Hematopoietic multipotent progenitor cell treated with erythropoietin and hydrocortisone succinate and interleukin-3 and kit ligand, for 8 days (in vitro differentiated cells): ENCODE measurements at places on chromosomes 1 and 21.

DNA sequence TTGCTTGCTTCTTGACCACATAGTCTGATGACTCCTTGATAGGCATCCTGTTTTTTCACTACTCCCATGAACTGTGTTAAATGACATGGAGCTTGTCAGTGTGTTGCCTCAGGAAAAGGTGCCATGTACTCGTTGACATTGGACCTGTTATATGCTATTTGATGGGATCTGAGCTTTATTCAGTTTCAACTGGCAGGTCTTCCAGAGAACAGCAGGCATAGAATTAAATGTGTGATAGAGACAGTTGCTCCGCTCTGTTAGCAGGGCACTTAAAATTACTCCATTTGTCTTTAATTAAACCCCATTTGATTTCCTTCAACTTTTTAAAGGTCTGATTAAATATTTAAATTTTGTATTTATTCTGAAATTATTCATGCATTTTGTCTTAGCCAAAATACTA, 189.7 kb upstream of the ADGRL4 start:
- DNase-seq: no peak

- DNase-seq: no peak
Measured at GRCh38 chr1:89563957-89564604, 39.5 kb downstream of the LRRC8B start.

GRCh38 chr1:7462617-7463016, 308.5 kb upstream of the VAMP3 start:
- no peak for DNase-seq

DNA sequence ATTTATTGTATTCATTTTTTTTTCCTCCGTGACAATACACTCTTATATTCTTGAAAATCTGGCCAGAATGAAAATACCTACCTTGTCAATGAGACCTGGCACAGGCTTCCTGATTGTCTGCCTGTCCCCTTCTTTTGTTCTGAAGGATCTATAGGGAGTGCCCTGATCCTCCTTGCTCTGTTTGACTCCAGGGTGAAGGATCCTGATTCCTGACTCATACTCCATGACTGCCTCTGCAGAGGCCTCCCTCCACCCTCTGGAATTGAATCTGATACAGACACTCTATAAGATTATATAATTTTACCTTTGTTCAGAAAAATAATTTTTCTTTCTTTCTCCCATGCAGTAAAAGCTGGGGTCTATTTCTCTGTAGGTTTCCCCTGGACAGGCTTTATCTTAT, 116.2 kb downstream of the HMCN1 start:
- DNase-seq: no peak

DNA sequence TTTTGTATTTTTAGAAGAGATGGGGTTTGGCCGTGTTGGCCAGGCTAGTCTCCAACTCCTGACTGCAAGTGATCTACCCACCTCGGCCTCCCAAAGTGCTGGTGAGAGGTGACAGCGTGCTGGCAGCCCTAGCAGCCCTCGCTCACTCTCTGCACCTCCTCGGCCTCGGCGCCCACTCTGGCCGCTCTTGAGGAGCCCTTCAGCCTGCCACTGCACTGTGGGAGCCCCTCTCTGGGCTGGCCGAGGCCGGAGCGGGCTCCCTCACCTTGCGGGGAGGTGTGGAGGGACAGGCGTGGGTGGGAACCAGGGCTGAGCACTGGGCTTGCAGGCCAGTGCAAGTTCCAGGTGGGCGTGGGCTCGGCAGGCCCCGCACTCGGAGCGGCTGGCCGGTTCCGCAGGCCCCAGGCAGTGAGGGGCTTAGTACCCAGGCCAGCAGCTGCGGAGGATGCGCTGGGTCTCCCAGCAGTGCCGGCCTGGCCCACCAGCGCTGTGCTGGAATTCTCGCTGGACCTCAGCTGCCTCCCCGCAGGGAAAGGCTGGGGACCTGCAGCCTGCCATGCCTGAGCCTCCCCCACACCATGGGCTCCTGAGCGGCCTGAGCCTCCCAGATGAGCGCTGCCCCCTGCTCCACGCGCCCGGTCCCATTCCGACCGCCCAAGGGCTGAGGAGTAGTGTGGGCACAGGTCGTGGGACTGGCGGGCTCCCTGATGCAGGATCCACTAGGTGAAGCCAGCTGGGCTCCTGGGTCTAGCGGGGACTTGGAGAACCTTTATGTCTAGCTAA, 3.4 kb upstream of the LBR start:
- no peak for DNase-seq

GRCh38 chr1:115373305-115373704, 35.3 kb upstream of the NGF start:
- no peak for DNase-seq

- DNase-seq: no peak
Measured at GRCh38 chr1:181179987-181180365, 91.5 kb downstream of the IER5 start.

DNA sequence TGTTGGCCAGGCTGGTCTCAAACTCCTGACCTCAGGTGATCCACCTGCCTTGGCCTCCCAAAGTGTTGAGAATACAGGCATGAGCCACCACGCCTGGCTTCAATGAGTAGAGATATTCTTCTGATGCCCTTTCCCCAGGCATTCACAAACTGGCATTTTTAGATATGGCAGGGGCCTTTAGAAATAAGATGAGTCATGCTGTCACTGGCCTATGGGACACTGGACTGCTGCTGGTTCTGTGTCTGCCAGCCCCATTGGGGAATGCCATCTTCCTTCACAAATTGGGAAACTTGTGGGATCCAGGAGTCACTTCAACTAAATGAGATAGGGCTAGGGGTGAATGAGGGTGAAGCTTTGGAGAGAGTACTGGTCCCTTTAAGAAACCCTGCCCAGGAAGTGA, 16.0 kb downstream of the KLHDC8A start:
- peak; percentile 46 for DNase-seq

DNA sequence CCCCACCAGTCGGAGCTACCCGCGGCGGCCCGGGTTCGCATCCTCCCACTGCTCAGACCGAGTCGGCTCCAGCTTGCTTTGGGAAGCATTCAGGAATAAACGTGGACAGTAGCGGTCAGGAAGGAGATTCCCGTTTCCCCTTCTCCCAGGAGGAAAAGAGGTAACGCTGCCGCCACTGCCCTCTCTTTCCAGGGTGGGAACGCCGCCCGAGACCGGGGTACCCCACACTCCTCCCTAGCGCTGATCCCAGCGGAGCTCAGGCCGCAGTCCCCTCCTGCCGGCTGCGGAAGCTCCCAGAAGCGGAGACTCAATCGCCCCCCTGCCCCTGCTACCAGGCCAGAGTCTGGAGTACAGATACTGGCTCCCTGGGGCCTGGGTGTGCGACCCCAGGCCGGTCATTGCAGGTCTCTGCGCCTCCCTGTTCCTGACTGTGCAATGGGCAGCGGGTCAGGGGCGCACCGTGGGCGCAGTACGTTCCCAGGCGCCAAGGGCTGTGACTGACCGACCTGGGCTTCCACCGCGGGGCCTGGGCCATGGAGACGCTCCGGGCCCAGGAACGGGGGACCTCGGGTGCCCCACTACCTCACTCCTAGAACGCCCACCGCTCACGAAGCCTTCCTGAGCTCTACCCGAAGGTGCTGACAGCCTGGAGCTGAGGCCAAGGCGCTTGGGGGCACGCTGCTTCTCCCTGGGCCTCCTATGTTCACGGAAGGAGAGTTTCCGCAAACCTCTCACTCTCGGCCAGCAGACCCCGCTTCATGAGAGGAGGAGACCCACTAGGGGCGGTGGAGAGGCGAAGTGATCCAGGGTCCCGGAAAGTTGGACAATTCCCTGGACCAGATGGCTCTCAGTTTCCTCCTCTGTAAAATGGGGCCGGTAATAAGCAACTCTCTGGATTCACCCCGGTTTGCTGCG, 7.8 kb downstream of the DMRTA2 start:
- no peak for DNase-seq

GRCh38 chr1:45103534-45103933, 91.5 kb downstream of the UROD start:
- DNase-seq: no peak

GRCh38 chr1:15432324-15432723, 5.9 kb upstream of the CTRC start:
- DNase-seq: no peak

GRCh38 chr1:222335586-222335985, 212.3 kb downstream of the HHIPL2 start:
- no peak for DNase-seq

DNA sequence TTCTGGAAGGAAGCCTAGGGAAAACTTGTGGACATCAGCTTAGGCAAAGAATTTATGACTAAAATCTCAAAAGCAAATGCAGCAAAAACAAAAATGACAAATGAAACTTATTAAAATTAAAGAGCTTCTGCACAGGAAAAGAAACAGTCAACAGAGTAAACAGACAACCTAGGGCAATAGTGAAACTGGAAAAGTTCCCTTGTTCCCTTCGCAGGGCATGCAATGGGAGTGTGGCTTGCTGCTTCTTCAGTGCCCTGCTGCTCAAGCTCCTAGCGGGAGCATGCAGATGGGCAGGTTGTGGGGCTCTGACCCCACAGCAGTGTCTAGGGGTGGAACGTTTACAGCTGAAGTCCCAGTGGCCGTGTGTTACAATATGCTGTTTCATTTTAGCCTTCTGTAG, 1797.4 kb downstream of the NCAM2 start:
- no peak for DNase-seq

- no peak for DNase-seq
Measured at GRCh38 chr1:188169971-188170370, 1341.2 kb downstream of the PLA2G4A start.

DNA sequence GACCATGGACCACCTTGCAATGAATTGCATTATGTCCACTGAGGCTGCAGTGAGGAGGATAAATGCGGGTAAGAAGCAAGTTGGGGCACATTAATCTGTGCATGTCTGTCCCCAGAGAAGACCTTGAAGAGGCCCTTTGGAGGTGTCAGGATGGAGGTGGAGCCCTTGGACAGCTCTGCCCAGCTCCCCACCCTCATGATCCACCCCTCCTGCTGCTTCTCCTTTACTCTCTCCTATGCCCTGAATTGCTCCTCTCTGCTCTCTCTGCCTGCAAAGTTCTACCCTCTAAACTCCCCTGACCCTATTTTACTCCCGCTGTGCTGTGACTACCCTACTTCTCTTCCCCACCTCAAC, 292.4 kb upstream of the USP24 start:
- no peak for DNase-seq

DNA sequence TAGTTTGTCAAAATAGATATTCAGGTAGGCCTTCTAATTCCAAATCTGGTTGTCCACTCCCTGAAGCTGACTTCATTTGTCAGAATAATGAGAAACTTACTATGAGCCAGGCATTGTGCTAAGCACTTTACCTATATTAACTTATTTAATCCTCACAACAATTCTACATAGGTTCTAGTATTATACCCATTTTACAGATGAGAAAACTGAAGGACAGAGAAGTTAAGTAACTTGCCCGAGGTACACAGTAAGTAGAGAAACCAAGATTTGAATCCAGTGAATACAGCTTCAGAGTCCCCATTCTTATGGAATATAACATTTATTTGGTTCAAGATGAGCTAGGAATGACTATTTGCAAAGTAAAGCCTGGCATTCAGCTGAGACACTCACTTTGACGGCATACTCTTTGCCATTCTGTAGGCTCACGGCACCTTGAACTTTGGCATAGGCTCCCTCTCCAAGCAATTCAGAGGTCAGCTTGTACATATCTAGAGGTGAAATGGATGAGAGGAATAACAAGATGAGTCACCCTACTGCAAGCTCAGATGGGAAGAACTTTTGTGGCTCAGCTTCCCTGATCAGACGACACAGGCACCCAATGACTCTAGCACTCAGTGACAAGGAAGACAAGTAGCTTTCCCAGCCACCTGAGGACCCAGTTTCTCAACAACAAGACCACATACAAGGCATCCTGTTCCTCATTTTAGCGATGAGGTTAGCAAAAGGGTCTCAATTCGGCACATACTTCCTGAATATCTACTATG, 23.7 kb downstream of the MKNK1 start:
- DNase-seq: no peak

DNA sequence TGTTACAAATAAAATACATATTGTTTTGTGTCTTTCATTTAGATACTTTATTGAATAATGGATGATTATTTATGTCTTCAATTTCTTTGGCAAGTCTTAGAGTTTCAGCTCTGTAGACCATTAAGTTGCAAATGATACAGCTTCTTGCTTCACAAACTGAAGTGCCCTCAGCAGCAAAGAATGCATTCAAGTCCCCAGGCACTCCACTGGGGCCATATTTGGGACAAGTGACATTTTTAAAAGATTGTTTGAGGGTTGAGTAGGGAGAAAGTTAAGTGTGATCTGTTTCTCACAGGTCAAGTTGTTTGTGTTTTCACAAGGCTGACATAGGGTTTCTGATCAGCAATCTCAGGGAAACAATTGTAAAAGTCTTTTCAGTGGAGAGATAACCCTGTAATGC, 400.7 kb downstream of the PLA2G4A start:
- DNase-seq: no peak

DNA sequence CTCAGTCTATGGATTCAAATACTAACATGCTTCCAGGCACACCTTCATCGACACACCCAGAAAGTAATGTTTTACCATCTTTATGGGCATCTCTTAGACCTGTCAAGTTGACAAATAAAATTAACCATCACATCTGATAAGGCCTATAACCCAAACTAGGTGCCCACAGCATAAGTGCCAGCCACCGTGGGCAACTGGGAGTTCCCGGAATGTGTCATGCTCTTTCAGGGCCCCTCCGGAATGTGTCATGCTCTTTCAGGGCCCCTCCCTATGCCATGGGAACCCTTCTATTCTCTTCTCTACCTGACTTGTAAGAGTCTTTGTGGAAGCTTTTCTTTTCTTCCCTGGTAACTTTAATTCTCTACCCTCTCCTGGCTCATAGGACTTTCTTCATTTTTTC, 26.6 kb downstream of the KRTAP24-1 start:
- no peak for DNase-seq

GRCh38 chr1:88061492-88062177, 622.4 kb upstream of the PKN2 start:
- DNase-seq: peak; percentile 57

DNA sequence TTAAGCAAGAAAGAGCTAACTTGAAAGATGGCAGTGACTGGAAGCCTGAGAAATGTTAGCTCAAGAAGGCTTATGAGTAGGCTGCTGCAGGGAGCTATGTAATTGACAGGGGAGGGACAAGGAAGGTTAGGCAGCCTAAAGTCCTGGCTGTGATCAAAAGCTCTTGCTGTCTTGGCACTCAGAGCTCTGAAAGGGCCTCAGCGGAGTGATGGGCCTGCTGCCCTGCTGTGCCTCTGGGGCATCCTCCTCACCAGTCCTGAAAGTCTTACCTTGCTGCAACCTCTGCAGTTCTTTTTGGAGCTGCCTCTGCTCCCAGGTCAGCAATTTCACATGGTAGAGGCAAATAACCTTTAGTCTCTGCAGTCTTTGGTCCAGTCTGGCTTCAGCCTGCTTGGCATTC, 1.8 kb downstream of the CCDC190 start:
- DNase-seq: no peak

DNA sequence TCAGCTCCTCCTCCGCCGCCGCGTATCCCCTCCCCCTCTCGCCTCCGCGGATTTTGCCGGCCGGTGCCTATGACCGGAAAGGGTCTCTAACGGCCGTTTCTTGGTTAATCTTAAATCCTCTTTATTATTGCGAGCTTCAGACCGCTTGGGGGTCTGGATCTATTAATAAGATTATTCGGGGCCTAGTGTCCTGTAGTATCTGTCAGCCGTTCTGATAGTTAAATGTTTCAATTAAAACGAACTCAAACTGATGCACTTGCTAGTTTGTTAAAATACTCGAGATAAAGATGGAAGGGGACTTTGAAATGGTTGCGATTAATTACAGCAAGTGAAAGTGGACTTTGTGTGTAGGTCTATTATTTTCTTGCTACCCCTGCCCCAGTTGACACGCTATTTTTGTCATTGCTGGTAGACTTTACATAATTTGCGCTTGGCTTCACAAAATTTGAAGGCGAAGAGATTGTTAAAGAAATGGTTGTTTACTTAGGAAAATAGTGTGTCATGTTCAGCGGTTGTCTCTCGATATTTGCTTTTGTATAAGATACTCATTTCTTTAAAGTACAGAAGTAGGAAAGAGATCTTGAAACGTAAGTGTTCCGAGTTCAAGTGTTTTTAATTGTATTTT, 779 bp downstream of the SON start:
- no peak for DNase-seq
